ENCODE measurements at places on chromosomes 7 and 10.

DNA sequence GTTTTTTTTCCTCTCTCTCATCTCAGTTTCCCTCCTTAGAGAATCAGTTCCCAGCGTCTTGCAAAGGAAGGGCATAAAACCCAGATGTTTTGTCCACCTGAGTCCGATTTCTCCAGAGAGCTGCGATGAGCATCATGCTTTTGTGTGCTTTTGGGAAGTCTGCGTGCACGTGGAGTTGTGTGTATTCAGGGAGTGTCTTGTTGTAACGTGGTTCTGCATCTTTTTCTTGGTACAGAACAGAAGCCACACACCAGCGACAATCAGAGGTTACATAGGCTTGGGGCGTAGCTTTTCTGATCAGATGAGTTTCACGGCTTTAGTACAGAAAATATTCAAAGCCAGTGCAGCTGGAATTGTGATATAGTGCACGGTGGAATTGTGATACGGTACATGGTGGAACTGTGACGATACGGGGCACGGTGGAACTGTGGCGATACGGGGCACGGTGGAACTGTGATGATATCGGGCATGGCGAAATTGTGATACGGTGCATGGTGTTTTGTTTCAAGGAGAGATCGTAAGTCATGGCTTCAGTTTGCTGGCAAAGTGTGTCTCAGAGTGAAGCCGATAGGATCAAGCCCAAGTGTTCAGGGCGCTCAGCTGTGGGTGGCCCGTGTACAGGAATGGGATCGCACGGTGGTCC, 32.8 kb downstream of the FOXK1 start:
- DNase-seq, result no peak

GRCh38 chr7:126370038-126370668, 882.6 kb downstream of the GRM8 start:
- no peak for DNase-seq

DNA sequence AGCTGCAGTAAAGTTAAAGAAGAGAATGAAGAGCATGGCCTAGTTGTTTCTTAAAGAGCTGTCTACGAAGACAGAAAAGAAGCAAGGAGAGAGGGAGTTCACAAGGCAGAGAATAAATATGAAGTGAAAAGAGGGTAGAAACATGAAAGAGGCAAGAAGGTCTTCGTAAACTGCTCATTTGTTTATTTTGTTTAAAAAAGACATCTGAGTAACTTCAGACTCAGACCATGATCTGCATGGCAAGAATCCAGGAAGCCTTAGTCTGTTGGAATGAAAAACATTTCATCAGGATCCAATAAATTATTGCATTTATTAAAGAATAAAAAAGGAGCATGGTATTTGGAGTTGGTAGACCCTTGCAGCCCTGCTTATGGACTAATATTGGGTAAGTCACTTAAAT, 151.1 kb downstream of the SEM1 start:
- no peak for DNase-seq

GRCh38 chr10:69048103-69048502, 39.8 kb upstream of the SRGN start:
- DNase-seq, result no peak

DNA sequence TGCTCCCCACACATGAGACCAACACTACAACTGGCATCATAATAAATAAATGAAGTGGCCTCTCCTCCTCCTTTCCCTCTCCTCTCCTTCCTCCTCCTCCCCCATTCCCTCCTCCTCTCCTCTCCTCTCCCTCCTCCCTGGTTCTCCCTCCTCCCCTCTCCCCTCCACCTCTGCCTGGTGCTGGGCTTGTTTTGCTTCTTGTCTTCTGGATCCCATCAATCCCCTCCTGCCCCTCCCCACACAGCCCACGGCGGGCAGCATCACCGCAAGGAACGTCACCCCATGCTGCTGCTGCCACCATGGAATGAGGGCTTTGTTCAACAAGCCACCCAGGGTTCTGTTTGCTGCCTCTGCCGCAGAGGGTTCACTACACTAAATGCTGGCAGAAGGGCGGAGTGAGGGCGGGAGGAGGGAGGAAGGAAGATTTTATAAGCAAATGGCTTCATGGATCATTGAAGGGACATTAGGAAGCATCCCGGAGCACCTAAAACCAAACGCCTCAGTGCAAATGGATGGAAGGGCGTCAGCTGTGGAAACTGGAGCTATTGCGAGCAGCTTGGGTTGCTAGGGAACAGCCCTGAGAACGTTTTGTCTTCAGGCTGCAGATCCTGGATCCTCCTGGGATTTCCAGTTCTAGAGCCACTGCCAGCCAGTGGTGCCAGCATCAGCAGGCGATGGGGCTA, 379.7 kb upstream of the ZMIZ1 start:
- DNase-seq, result peak; percentile 17

- no peak for DNase-seq
Measured at GRCh38 chr10:51171946-51172345, 97.7 kb downstream of the PRKG1 start.

DNA sequence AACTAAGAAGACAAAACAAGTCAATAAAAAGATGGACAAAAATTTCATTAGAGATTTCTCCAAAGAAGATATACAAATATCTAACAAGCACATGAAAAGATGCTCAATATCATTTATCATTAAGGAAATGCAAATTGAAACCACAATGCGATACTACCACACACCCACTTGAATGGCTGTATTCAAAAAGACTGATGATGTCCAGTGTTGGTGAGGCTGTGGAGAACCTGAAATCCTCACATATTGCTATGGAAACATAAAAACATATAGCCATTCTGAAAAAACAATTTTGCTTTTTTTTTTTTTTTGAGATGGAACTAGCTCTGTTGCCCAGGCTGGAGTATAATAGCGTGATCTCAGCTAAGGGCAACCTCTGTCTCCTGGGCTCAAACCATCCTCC, 124.1 kb upstream of the LAMB4 start:
- no peak for DNase-seq

DNA sequence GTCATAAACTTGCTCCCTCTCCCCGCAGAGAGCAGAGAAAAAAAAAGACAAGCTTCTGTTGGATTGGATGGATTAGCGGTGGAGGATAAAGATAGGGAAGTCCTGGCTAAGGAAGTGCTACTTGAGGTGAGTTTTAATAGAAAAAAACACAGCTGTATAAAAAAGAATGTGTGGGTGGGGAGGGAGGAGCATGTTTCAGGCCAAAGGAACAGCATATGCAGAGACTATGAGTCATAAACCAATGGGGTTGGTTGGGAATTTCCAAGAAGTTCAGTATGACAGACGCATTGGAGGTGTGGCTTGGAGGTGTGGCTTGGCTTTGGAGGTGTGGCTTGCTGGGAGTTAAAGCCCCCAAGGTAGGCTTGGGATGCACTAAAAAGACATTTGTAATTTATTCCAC, 103.0 kb upstream of the LSM8 start:
- no peak for DNase-seq

GRCh38 chr7:116951366-116952292, 1.7 kb upstream of the ST7 start:
- DNase-seq, result no peak

GRCh38 chr10:88731296-88731695, 25.2 kb downstream of the LIPK start:
- no peak for DNase-seq
